ENCODE measurements at places on chromosomes 2 and 18.

DNA sequence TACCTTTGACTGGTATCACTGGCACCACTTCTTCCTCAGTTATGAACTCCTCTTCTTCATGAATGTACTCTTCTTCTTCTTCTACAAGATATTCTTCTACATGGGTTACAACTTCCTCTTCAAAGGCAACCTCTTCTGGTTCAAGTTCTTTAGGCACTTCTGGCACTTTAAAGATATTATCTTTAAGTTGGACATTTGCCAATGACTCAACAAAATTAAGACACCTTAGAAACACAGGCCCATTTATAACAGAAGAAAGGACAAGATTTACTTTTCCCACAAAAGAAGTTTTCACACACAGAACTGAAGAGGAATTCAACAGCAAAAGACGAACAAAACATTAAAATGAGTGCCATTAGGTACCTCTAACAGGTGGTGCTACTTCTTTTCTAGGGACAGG lies 127.3 kb downstream of the TTN start:
- H3K36me3 ChIP-seq = no peaks in the 10 kb centered on the region
- no peak overlapping the region for H3K27ac ChIP-seq
- no peaks in the 10 kb centered on the region for H3K27me3 ChIP-seq
- DNase-seq = no peak
- H3K4me1 ChIP-seq = no peaks in the 10 kb centered on the region

DNA sequence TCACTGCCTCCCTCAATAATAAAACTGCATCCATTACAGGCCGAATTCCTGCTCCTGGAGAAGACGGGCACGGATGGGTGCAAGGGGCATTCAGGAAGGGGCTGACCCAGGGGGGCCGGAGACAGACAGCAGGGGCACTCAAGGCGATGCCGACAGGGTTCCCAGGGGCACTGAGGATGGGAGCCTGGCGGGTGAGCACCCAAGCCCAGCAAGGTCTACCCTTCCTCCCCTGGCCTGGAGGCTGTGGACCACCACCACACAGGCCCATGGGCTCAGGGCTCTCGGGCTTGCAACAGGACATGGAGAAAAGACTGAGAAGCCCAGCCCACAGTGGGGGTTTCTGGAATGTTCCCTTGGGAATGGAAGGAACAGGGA lies 104.7 kb upstream of the ODC1 start:
- H3K27ac ChIP-seq = no peak overlapping the region
- no peak overlapping the region for H3K4me3 ChIP-seq
- H3K36me3 ChIP-seq = no peaks in the 10 kb centered on the region
- no peaks in the 10 kb centered on the region for H3K27me3 ChIP-seq
- H3K4me1 ChIP-seq = peaks cover 4% of the 10 kb centered on the region

DNA sequence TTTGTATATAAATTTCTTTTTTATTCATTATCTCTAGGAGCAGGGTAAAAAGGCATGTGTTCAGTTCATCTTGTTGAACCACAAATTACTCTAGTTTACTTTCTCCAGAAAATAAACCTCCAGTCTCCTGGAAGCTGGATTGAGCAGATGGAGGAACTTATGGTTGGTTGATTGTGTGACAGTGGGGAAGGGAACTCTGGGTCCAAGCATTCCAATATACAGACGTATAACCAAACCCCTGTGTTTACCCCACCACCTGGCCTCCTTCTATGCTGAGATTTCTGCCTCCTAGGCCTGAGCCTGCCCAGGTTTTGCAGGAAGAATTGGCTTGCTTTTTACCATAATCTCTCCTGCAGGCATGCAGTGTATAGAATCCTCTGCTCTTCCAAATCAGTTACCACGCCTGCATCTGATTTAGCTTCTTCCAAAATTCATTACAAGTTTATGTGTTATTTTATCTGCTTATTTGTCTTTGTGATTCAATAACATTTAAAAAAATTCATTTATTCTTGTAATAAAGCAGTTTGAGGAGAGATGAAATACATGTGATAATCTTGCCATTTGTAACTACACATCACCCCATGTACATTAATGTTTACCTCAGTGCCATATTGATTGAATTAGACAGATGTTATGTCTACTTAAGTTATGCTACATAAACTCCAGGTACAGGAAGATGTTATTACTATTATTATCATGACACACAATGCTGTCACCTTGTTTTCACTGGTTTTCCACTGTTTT lies 2.5 kb upstream of the RAB27B start:
- no peak overlapping the region for H3K27ac ChIP-seq
- H3K4me3 ChIP-seq = no peak overlapping the region

GRCh38 chr18:61572871-61573270 lies 239.6 kb downstream of the CDH20 start:
- H3K4me1 ChIP-seq = no peaks in the 10 kb centered on the region
- H3K27me3 ChIP-seq = no peaks in the 10 kb centered on the region
- no peak overlapping the region for H3K4me3 ChIP-seq
- H3K36me3 ChIP-seq = no peaks in the 10 kb centered on the region
- no peak for DNase-seq

DNA sequence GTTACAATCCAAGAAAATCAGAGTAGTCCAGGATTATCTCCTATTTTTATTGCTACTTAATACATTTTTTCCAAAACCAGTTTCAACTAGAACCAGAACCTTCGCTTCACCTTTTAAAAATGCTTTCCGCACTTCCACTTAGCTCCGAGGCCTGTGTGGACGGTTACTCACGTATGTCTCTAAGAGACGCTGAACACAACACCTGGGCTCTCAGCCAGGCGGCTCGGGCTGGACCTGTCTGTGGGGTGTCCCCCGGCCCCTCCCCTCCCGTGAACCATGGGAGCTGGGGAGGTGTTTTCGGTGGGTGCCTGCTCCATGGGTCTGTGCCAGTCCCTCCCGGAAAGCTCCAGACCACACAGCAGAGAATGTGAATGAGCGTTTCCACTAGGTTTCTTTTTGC lies 223.8 kb downstream of the GLI2 start:
- no peak overlapping the region for H3K27ac ChIP-seq
- no peaks in the 10 kb centered on the region for H3K4me1 ChIP-seq
- H3K36me3 ChIP-seq = no peaks in the 10 kb centered on the region
- no peak overlapping the region for H3K4me3 ChIP-seq

DNA sequence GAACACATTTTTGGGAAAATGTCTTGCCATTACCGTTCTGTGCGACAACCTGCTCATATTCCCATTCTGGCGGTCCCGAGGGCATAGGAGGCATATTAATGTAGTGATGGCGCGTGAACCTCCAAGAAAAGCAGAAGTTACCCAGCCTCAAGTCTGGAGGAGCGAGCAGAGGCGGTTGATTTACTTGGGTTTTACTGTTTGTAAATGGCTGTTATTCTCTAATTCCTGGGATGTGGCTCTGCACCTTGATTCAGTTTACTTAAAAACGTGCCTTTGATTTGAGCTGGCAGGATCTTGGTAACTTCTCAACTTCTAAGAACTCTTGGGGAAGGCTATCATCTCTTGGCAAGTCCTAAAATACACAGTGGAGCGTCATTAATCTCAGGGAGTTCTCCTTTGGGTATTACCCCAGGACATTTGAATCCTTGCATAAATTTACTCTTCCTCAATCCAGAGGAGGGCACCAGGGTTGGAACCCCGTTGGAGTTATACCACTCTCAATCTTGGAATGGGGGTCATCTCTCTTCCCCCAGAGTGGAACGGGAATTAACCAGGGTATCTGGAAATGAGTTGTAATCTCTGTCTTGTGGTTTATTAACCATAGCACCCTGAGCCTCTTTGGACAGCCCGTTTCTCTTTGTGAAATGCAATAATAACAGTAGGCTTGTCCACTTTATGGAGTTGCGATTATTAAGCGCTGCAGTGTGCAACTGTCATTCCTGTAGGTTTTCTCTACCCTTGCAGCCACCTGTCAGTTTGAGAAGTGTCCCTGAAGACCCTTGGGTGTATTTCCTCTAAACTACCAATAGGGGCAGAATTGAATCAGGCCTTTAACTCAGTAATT lies 2.1 kb downstream of the HK2 start:
- peaks cover 10% of the 10 kb centered on the region for H3K4me1 ChIP-seq
- DNase-seq = peak; percentile 90
- peak overlapping the region; percentile 59 for H3K27ac ChIP-seq
- no peaks in the 10 kb centered on the region for H3K36me3 ChIP-seq
- peak overlapping the region; percentile 57 for H3K4me3 ChIP-seq
- no peaks in the 10 kb centered on the region for H3K27me3 ChIP-seq

GRCh38 chr2:157813467-157813866 lies 62.7 kb downstream of the ACVR1 start:
- no peaks in the 10 kb centered on the region for H3K27me3 ChIP-seq
- no peak overlapping the region for H3K27ac ChIP-seq
- no peaks in the 10 kb centered on the region for H3K36me3 ChIP-seq
- no peak overlapping the region for H3K4me3 ChIP-seq

DNA sequence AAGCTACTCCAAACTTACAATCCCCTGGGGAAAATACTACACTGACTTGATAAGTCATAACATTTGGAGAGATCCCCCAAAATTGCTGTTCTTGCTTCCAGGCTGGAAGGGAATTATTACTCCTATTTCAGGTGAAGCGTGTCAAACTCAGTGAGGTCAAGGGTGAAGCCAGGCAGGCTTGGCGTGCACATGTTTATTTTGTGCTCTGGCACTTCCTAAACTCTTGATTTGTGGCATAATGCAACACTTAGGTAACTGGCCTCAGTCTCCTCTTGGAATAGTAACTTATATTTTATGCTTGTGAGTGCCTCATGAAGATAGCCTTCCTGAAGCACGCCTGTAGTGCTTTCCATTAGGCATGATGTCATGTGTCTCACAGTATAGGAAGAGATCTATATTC lies 751.2 kb downstream of the CNTNAP5 start:
- H3K4me1 ChIP-seq = peaks cover 3% of the 10 kb centered on the region
- DNase-seq = no peak
- no peak overlapping the region for H3K27ac ChIP-seq
- no peaks in the 10 kb centered on the region for H3K27me3 ChIP-seq

GRCh38 chr2:228444161-228444560 lies 262.7 kb upstream of the SPHKAP start:
- no peaks in the 10 kb centered on the region for H3K36me3 ChIP-seq
- H3K27ac ChIP-seq = no peak overlapping the region
- H3K4me3 ChIP-seq = no peak overlapping the region
- no peaks in the 10 kb centered on the region for H3K4me1 ChIP-seq
- no peak for DNase-seq
- H3K27me3 ChIP-seq = no peaks in the 10 kb centered on the region

DNA sequence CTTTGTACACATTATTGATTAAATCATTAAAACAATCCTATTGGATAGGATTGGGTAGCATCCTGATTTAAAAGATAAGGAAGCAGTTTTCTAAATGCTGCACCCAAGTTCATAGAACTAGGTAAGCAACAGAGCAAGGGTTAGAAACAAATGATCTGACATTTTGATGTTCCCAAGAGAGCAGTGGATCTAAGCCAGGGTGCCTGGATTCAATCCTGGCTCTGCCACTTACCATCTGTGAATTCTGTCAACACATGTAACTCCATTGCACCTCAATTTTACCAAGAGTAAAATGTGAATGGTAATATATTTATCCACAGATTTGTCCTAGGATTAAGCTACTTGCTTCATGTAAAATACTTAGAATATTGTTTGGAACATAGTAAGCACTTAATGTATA lies 982.6 kb upstream of the FANCL start:
- H3K4me3 ChIP-seq = no peak overlapping the region
- no peaks in the 10 kb centered on the region for H3K27me3 ChIP-seq
- no peaks in the 10 kb centered on the region for H3K36me3 ChIP-seq
- no peak overlapping the region for H3K27ac ChIP-seq
- no peaks in the 10 kb centered on the region for H3K4me1 ChIP-seq
- no peak for DNase-seq

DNA sequence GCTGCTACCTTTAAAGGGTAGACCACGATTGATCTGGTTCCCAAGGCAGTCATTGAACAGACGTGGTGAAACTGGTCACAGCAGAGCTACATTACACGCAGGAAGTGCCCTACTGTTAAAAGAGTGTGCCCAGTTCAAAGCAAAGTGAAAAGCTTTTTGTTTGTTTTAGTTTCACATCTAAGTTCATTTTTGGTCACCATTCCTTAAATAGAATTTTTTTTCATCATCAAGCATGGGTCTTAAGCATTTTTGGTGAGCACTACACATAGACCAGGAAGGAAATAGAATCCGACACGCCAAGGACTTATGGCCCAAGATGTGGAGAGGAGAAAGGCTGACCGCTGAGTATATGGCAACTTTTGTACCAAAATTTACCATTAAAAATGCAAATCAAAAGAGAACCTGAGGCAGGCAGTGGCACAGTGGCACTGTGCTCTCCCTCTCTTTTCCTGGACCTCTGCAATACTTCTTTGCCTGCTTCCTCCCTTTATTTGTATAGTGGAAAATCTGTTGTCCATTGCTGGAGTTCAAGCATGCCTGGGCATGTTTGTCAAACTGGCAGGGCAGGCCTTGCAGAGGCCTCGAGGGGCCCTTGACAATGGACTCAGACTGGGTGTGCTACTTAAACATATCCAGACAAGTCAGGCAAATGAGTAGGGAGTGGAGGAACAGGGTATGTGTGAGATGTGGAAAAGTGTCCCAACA lies 42.6 kb upstream of the HNRNPA3 start:
- H3K4me3 ChIP-seq = no peak overlapping the region
- H3K4me1 ChIP-seq = peaks cover 6% of the 10 kb centered on the region
- DNase-seq = no peak
- no peaks in the 10 kb centered on the region for H3K36me3 ChIP-seq

DNA sequence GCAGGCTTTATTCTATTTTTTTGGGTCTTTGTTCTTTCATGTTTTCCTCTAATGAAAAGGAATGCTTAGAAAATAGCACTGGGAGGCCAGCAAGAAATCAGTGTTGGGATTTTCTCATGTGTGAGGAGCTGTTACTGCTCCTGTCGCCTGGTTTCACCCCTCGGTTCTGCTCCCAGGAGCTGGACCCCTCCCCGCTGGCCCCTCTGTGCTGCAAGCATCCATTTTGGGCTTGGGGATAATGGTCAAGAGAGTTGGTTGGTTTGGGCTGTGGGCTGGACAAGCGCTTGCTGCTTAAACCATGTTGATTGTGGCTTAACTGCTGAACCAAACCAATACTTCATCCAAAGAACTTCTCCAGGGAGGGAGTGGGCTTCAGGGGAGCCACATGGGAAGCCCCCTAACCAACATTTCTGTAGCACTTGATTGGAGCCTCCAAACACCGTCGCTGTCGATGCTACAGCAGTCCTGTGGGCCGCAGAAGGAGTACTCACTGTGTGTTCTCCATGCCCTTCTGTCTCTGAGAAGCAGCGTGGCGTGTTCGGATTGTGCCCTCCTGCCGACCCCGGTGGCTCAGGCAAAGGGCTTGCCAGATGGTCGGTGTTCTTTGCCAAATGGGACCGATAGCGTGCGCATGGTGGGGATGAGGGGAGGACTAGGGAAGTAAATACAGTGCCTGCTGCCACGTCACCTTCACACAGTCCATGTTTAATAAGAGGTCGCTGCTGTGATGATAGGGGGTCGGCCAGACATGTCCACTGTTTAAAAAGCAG lies 40.0 kb downstream of the AGAP1 start:
- no peaks in the 10 kb centered on the region for H3K4me1 ChIP-seq
- H3K4me3 ChIP-seq = no peak overlapping the region
- no peak overlapping the region for H3K27ac ChIP-seq

DNA sequence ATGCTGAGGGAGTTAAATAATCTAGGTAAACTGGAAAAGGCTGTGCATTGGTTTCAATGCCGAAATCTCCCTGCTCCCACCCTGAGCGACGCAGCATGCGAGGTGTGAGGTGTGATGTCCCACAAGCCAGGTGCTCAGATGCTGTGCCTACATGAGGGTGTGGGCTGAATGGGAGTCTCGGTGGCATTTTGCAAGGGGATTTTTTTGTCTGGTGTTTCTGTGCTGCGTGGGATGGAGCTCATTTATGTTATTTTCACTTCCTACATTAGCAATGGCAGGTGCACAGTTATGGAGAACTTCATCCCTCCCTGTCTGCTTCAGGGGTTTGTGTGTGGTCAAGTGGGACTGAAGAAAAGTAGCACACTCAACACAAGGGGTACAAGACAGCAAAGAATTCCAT lies 110.2 kb upstream of the CCDC68 start:
- no peak for DNase-seq
- H3K4me1 ChIP-seq = no peaks in the 10 kb centered on the region
- H3K27ac ChIP-seq = no peak overlapping the region
- no peak overlapping the region for H3K4me3 ChIP-seq
- no peaks in the 10 kb centered on the region for H3K36me3 ChIP-seq
